ENCODE measurements at places on chromosomes 12 and 14.

DNA sequence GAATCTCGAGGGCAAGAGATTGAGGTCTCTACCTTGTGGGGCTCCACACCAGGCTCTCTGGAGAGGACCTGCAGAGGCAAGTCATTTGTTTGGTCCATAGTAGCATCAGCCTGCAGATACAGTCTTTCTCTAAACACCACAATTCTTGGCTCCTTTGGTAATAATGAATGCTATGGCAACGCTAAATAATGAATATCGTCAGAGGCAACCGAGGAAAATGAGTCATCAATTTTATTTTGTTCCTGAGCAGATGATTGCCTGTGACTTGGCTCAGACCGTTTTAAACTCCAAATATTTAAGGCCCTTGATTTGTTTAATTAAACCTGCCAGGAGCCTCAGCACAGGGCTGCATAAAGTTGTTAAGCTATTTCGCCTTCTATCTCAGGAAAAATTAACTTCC lies 924.1 kb upstream of the TMEM132C start:
- no peak for DNase-seq

DNA sequence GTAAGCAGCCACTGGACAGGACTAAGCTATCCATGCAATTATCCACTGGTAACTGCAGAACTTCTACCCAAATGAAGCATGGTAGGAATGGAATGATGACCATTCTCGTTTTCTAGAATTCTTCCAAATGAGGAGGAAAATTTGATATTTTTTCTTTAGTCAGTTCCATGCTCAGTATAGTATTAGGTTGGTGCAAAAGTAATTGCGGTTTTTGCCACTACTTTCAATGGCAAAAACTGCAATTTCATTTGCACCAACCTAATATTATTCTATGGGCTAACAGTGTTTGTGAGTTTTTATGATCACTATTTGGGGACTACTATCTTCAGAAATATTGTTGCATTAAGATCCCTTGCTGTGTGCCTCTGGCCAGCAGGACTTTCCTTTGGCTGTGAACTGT lies 42.9 kb upstream of the PELI2 start:
- no peak for DNase-seq

GRCh38 chr12:31267966-31268365 lies 58.0 kb downstream of the SINHCAF start:
- no peak for DNase-seq

DNA sequence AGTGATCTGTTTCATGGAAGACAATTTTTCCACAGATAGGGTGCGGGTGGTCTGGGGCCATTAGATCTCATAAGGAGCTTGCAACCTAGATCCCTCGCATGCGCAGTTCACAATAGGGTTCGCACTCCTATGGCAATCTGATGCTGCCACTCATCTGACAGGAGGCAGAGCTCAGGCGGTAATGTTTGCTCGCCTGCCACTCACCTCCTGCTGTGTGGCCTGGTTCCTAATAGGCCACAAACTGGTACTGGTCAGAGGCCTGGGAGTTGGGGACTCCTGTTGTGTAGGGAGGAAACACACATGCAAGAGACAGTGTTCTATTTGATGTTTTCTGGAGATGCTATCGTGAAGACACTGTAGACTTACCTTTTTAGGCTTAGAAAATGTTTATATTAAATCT lies 77.0 kb upstream of the FGD4 start:
- no peak for DNase-seq

DNA sequence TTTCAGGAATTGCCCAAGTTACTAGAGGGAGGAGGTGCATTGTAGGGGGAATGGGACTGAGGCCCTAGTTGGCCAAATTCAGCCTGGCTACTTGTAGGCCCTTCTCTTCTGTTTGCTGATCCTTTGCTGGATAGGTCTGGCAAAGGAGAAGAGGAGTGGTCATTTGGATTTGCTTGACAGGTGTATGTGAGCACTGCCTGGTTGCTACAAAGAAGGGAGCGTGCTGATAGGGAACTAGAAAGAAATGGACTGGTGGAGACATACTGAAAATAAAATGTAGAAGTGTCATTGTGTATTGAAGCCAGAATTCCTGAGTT lies 3.6 kb downstream of the PSMA6 start:
- DNase-seq = no peak

GRCh38 chr12:19021646-19022045 lies 107.9 kb upstream of the PLEKHA5 start:
- DNase-seq = no peak

DNA sequence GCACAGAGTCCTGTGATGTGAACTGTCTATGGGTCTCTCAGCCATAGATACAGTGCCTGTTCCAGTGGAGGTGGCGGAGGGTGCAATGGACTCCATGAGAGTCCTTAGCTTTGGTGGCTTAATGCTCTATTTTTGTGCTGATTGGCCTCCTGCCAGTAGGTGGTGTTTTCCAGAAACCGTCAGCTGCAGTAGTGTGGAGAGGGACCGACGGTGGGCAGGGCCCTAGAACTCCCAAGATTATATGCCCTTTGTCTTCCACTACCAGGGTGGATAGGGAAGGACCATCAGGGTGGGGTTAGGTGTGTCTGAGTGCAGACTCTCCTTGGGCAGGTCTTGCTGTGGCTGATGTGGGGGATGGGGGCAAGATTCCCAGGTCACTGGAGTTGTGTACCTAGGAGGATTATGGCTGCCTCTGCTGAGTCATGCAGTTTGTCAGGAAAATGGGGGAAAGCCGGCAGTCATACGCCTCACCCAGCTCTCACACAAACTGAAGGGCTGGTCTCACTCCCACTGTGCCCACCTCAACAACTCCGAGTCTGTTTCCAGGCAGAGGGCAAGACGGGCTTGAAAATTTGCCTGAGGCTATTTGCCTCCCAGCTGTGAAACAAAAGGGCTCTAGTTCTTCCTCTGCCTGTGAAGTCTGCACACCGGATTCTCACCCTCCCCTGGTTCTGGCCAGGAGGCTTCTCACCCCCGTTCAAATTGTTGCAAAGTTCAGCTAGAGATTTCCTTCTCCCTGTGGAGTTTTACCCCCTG lies 24.9 kb upstream of the ZDHHC17 start:
- no peak for DNase-seq

DNA sequence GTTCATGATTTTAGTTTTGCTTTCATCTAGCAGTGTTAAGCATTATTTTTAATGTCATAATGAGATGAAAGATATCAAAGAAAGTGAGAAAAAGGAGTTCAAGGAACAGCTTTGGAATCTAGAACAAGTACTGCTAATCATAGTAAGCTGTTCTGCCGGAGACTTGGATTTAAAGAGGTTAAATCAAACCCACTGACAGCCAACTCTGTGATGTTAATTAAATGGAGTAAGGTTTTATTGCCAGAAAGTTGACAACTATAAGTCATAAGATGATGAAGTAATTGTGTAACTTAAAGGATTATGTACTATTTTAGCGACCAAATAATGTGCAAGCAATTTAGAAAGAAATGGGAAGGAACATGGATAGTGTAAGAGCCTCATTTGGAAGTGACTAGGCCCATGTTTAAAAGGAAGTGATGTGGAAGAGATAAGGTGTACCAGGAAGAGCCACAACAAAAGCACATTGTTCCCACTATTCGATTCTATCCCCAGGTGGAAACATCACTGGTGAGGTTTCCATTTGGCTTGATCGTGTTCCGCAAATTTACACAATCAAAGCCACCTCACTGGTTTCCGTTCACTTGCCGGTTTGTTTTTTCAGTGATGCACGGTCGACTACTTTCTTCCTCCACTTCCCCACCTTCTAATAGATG lies 388.5 kb downstream of the PAWR start:
- no peak for DNase-seq

- no peak for DNase-seq
These were observed 378.1 kb downstream of the ALG10 start for GRCh38 chr12:34400411-34400881.

DNA sequence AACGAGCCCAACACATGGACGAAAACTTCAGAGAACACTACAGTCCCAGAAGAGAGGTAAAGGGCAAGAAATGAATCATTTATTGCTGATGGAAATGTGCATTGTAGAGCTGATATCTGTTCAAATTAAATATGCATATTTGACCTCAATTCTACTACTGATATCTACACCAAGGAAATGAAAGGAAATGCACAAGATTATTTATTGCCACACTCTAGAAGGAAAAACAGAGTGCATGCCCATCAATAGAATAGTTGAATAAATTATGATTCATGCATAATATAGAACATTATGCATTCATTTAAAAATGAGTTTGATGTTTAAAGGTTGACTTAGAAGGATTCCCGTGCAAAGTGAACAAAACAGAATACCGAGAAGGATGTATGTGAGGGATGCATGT lies 15.6 kb upstream of the NUP107 start:
- no peak for DNase-seq

GRCh38 chr12:11638315-11638916 lies 11.1 kb upstream of the ETV6 start:
- no peak for DNase-seq

DNA sequence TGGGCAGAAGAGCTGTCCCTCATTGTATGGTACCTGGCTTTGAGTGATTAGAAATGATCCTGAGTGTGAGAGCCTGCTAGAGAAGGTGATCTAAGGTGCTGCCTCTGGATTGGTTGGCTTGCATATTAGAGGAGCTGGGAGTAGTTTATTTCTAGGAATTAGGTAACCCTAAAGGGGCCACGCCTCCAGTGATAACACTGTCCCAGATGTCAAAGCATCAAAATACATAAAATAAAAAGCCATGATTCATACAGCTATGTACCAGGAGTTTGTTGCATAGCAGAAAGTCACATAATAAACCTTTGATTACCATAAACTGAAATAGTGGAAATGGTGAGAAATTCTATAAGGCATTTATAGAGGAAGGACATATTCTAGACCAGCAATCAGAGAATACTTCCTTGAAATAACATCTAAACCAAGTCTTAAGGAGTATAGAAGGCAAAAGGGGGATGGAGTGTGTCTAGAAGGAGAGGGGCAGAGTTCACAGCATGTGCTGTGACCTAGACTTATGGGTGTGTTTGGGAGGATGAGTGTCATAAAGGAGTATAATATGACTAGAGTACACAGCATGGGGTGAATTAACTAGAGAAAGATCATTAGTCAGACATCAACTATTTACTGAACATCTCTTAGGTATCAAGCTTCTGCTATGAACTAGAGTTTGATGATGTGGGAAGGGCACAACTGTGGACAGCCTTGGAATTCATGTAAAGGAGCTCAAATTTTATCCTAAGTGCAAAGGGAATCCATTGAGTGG lies 686.4 kb downstream of the GALC start:
- no peak for DNase-seq

- DNase-seq = no peak
These were observed 6.8 kb upstream of the SIX1 start for GRCh38 chr14:60655898-60656685.

GRCh38 chr12:123397400-123397799 lies 13.5 kb downstream of the KMT5A start:
- DNase-seq = no peak

GRCh38 chr12:70365648-70366518 lies at the start of gene KCNMB4:
Gene KCNMB4 (plus strand): TSS chr12:70366290. CDS start chr12:70366735, 445 bp downstream.
- peak; percentile 40 for DNase-seq

DNA sequence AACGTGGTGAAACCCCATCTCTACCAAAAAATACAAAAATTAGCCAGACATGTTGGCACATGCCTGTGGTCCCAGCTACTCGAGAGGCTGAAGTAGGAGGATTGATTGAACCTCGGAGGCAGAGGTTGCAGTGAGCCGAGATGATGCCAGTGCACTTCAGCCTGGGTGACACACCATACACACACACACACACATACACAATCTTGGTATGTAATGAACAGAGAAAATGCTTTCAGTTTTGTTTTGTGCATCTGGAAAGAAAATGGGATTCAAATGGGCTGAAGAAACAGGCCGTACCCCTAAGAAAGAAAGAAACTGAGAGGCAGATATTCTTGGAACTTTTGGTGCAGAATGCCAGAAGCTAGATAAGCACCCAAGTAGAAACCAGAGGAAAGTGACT lies 107.2 kb downstream of the PDE3A start:
- no peak for DNase-seq

- DNase-seq = no peak
These were observed 42.8 kb downstream of the KDM2B start for GRCh38 chr12:121537814-121538698.

DNA sequence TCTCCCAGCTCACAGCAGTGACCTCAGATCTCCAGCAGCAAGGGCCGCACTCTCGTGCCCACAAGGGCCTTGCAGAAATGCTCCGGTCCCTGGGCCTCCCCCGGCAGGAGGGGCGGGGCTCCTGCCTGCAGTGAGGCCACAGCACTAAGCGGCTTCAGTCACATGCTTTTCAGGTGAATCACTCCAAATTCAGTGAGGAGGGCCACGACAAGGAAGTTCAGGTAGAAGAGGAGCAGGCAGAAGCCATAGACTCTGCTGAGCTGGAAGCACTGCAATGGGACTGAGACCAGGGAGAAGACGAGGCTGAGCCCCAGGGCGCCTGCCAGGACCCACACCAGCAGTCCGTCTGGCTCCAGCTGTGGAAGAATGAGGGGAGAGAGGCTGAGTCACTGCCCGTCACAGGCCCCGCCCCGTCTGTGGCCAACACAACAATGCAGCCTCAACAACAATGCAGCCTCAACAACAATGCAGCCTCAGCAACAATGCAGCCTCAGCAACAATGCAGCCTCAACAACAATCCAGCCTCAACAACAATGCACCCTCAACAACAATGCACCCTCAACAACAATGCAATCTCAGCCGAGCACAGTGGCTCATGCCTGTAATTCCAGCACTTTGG lies 35.2 kb downstream of the SLC8B1 start:
- no peak for DNase-seq

DNA sequence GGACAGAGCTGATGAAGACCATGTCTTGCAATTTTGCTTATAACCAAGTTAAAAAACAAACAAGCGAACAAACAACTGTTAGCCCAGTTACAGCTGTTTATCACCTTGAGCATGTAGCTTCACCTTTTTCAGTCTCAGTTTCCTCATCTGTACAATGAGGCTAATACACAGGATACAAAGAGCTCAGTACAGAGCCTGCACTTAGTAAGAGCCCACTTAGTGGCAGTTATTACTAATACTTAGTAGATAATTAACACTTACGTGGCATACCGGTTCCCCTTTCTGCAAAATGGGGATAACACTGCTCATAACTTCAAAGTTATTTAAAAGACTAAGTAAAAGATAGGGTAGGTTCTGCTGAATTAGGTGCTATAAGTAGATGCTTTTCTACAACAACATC lies 228.0 kb downstream of the MON2 start:
- DNase-seq = no peak

DNA sequence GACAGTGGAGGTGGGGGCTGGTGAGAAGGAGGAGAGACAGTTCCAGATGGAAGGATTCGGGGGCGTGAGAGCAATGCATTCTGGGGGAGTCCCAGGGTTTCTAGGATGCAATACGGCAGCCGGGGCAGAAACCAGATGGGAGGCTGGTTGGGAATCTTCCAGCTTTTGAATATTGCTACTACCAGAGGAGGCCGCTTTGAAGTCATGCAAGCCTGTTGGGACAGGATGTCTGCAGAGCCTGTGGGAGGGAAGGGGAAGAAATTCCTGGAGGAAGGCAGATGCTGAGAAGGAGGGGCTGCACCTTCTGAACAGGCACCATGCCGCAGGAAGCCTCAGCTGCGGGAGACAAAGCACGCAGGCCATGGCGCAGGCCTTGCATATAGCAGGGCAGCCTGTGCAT lies 105.4 kb downstream of the APAF1 start:
- DNase-seq = no peak

Data from stimulated activated CD8-positive, alpha-beta memory T cell treated with anti-CD3 and anti-CD28 coated beads, Interleukin-7, amount 100 ng/mL, for 24 hours (primary cell).